ENCODE measurements at places on chromosomes 1 and 21. TPM values are rescaled to one million over a fixed set of nuclear protein-coding genes. Genes with fewer than 3 reads are reported as not detected.

NPL gene
- 6.8 TPM for total RNA-seq

OLIG2 gene
- total RNA-seq: not detected

CFAP141 gene
- total RNA-seq: not detected

ROR1 gene
- 0.35 TPM for total RNA-seq

LCE2B gene
- total RNA-seq: not detected

TTC22 gene
- total RNA-seq: 30.8 TPM

LIPI gene
- not detected for total RNA-seq

TMOD4 gene
- 3.8 TPM for total RNA-seq

LRRIQ3 gene
- 0.85 TPM for total RNA-seq

C8B gene
- total RNA-seq: not detected

TMEM61 gene
- not detected for total RNA-seq

PCSK9 gene
- total RNA-seq: not detected

TMEM269 gene
- total RNA-seq: 0.18 TPM

Data from natural killer cell (primary cell).